ENCODE measurements at places on chromosomes 12 and 14.

DNA sequence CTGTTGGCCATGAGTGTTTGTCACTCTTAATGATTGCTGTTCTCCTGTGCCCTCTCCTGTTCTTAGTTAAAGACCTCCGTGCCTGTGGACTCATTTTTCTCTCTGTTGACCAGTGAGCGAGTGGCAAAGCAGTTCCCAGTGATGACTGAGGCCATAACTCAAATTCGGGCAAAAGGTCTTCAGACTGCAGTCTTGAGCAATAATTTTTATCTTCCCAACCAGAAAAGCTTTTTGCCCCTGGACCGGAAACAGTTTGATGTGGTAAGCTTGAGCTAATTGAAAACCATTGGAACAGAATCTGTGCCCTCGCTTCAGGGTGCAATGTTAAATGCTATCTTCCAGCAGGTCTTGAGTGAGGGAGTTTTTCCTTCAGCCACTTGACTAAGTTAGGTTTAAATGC lies 19.8 kb downstream of the ACAD10 start:
- DNase-seq: no peak

DNA sequence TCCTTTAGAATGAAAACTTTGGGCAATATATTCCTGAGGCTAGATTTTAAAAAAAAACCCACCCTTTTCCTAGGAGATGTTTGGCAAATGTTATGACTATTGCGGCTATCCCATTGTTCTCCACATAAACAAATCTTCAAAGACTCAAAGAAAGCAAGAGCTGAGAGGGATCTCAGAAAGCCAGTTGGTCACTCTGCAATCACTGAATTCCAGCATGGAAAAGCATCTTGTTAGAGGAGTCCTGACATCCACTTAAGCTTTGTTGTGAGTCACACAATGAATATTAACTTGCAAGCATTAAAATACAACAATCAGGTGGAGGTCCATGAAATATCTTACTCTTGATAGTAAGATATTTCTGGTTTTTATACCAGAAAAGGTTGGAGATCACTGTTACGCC lies 11.0 kb upstream of the PTPRB start:
- DNase-seq: no peak

DNA sequence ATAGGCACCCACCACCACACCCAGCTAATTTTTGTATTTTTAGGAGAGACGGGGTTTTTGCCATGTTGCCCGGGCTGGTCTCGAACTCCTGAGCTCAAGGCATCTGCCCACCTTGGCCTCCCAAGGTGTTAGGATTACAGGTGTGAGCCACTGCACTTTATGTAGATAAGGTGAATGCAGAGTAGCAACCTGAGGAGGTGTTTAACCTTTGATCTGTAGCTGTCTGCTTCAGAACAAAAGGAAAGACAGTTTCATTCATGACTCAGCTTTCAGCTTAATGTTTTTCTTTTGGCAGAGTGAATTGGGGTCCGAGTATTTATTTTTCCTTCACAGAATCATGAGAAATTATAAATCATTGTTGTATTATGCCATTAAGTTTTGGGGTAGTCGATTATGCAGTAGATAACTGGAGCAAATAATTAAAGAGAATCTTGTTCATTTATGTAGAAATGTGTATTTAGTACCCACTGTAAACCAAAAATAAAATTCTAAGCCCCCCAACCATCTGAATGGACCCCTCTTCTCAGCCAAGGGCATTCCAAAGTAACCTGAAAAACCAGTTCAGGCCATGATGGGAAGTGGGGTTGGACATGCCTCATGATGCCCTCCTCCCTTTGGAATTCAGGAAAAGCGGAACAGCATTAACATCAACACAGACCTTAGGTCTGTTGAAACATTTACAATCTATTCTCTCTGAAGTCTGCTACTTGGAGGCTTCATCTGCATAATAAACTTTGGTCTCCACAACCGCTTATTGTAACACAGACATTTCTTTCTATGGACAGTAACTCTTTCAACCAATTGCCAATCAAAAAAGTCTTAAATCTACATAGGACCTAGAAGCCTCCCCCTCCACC lies 10.7 kb upstream of the STX2 start:
- DNase-seq: no peak

DNA sequence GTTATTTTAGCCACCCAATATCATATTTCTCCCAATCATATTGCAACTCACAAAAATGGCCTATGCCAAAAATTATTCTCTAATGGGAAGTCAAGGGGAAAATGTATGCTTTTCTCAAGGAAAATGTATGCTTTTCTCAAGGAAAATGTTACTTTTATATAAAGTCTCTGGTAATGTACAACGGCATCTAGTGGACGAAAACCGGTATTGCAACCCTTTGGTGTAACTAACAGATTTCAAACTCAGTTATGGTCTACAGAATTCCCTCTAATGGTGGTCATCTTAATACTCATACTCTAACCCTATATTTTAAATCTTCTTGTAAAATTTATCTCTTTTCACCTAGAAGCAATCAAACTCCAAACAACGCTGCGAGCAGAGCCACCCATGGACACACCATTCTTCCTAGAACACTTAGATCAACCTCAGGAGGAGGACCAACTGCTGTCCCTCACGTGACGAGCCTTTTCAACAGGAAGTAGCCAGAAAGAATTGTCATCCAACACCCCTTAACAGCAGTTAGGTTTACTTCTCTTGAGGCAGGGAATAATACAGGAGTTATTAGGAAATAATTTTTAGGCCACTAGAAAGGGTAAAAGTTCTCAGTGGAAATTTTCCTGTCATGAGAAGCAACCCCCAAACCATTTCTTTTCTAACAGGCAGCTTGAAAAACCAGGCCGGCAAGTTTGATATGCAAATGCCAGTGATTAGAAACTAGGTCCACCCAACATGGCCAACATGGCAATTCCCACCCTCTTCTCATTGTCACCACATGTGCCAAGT lies 20.1 kb downstream of the APOBEC1 start:
- DNase-seq: no peak

DNA sequence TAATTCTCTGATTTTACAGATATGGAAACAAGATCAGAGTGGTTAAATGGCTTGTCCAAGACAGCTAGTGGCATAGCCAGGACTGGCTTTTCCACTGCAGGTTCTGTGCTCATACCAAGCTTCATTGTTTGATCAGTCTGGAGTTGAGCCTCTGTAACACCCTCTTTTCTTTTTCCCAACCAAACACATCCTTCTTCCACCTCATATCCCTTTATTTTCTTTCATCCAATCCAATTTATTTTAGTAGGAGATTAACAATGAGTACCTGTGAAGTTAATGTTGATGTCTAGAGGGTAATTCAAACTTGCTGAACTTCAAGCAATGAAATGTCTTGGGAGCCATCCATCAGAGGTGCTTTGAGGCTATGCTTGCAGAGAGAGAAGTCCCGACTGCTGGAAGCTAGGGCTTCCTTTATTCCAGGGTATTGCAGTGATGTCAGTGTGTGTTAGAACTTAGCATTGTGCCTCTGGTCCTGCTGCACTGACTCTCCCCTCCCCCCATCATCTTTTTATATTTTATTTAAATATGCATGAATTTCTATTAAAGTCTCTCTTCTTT lies 452.1 kb upstream of the PDE3A start:
- no peak for DNase-seq

- DNase-seq: no peak
Measured at GRCh38 chr14:66641861-66642635, 134.1 kb downstream of the GPHN start.

Measured in sciatic nerve (tissue), 2 donors.